ENCODE measurements at places on chromosomes 4 and X.

GRCh38 chr4:64713256-64713840, 304.1 kb upstream of the TECRL start:
- DNase-seq: peak; percentile 23

GRCh38 chrX:97260679-97261078, 377.0 kb downstream of the RPA4 start:
- no peak for DNase-seq

GRCh38 chr4:117768610-117769009, 265.7 kb upstream of the NDST3 start:
- no peak for DNase-seq

GRCh38 chr4:108829966-108830492, 67.2 kb upstream of the ETNPPL start:
- no peak for DNase-seq

GRCh38 chrX:108344216-108344615, 94.0 kb downstream of the COL4A6 start:
- no peak for DNase-seq

DNA sequence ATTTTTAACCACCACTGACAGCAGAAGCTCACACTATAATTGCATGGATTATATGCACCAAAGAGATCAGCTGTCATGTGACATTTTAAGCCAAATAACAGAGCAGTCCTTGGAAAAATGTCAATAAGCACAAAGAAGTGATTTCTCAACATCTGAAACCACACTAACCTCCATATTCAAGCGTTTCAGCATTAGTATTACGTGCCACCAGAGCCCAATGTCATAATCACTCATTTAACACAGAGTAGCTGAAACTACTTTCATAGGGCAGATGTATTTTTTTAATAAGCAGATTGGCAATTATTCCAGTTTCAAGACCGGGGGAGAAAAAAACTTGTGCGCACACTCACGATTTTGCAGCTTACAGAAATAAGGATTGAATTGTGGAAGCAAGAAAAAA, 76.6 kb downstream of the SH3KBP1 start:
- no peak for DNase-seq

GRCh38 chr4:123851521-123851920, 454.9 kb downstream of the SPRY1 start:
- DNase-seq: no peak

GRCh38 chrX:134171661-134172587, 65.1 kb upstream of the CCDC160 start:
- DNase-seq: peak; percentile 69

DNA sequence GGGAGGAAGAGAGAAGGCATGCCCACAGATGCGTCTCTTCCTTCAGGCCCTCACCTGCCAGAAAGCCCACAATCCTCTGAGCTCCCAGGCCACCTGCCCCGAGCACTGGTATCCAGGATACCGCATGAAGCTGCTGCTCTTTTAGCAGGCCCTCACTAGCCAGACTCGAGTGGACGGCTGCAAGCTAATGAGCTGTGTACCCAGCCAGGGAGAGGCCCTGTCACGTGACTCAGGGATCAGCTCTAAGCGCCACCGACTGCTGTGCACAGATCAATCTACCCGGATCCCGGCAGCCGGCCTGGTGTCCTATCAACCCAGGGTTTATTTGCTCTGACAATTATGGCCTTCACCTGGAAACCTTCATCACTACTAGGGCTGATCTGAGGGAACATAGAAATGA, 39.0 kb downstream of the BCOR start:
- no peak for DNase-seq

- DNase-seq: no peak
Observed at GRCh38 chrX:112785344-112785743, 55.3 kb downstream of the AMOT start.

GRCh38 chrX:55487143-55487542, 2.5 kb downstream of the USP51 start:
- no peak for DNase-seq

GRCh38 chrX:9988762-9989161, 21.6 kb downstream of the CLDN34 start:
- DNase-seq: no peak
